Fibroblast of skin of scalp (primary cell): ENCODE measurements at places on chromosomes 4 and X.

DNA sequence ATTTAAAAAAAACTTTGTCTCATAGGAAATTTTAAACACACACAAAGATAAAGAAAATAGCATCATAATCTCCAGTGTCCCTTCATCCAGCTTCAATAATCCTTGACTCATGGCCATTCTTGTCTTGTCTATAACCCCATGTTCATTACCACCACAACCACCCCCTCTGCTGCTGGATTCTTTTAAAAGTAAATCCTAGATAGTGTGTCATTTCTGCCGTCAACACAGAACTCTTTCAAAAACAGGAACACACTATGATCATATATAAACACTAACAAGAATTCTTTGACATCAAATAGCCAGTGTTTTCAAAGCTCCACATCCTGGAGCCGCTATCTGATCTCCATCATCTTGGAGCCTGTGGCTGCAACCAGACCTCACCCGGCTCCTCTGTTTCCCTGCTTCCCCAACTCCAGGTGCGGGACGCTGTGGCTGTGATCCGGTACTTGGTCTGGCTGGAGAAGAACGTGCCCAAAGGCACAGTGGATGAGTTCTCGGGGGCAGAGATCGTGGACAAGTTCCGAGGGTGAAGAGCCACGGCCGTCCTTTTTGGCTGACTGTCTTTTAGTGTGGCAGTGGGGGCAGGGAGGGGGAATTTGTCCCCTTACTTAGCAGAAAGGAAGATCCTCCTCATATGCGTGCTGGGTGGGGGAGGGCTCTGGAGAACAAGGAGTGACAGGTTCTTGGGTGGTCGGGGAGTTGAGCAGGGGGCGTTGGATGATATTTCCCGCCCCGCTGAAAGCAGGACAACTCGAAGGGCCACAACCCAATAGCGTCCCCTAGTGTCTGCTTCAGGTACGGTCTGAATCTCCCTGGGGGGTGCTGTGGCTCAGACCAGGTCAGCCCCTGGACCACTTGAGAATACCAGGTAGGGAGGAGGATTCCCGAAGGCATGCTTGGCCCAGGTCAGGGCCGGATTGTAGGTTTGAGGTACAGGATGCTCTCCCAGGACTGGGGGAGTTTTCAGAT lies 15.6 kb downstream of the XPNPEP2 start:
- no peak for DNase-seq

DNA sequence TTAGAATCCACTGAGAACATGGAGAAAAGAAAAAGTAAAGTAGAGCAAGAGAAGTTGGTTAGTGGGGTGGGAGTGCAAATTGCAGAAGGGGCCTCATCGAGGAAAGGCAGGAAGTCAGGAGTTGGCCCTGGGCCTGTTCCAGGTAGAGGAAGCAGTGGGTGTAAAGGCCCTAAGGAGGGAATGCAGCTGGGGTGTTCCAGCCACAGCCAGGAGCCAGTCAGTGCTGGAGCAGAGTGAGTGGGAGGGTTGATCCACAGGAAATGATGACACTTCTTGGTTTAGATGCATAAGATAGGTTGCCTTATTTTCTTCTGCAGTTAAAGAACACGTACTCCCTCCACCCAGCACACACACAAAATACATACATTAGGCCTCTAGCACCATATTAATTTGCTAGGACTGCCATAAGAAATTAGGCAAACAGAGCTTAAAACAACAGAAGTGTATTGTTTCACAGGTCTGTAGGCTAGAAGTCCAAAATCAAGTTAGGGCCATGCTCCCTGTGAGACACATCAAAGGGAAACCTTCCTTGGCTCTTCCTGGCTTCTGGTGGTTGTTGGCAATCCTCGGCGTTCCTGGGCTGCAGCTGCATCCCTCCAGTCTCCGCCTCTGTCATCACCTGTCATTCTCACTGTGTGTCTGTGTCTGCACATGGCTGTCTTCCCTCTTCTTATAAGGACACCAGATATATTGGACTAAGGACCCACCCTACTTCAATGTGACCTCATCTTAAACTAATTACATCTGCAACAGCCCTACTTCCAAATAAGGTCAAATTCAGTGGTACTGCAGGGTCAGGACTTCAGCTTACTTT lies 205.9 kb downstream of the AASDH start:
- DNase-seq: peak; percentile 41

DNA sequence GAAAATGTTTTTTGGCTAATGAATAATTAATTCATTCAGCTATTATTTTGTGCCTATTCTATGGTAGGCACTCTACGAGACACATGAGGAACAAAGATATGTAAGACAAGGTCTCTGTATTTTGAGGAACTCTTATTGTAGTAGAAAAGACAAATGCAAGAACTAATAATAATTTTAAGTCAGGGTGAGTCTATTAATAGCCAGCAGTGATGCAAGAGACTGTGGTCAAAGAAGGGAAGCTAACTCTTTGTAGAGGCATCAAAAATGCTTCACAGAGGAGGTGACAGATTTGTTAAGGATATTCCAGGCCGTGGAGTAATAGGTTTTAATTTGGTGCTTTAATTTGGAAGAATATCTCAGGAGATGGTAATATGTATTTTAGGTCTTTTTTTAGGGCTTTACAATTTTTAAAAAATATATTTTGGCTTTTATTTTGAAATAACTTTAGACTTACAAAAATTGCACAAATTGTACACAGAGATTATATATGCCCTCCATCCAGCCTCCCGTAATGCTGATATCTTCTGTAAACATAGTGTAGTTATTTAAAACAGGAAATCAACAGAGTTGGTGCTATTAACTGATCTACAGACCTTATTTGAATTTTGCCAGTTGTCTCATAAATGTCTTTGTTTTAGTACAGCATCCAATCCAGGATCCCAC lies 48.1 kb downstream of the DCLK2 start:
- peak; percentile 63 for DNase-seq

DNA sequence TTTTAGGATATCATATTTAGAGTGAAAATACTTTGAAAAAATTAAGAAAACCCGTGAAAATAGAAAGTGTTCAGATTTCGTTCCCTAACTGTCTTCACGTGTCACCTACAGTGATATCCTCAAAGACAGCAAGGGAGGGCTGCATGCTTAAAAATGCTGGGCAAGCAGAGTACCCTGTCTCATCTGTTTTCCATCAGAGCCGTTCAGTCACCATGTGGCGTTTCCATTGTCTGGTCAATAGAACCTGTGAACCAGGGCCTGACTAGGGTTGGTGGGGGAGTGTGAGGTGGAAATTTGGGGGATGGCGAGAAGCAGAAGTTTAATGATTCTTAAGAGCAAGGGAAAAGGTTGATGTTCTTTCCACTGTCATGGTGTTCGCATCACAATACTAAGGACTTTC lies 173.9 kb downstream of the BMPR1B start:
- DNase-seq: no peak

GRCh38 chr4:136967069-136967468 lies 565.2 kb downstream of the PCDH18 start:
- DNase-seq: no peak

DNA sequence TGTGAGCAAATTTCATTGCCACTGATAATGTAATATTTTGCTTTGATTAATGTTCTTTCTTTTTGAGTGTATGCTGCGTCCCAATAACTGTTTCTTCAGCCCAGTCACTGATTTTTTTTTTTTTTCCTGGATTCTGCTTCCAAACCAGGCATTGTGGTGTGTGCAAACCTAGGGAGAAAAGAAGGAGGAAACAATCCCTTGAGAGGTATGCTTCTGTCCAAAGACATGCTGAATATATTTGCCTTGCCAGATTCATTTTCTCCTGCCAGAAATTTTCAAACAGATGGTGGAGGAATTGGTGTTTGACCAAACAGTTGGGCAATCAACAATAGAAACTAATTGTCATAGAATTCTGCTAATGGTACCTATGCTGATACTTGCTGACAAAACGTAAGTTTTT lies 753.6 kb downstream of the RPA4 start:
- DNase-seq: no peak

GRCh38 chr4:7917669-7918068 lies 22.0 kb downstream of the AFAP1 start:
- no peak for DNase-seq
